ENCODE measurements at places on chromosomes 2 and 18.

GRCh38 chr18:8348051-8348720 is 261.1 kb upstream of the RAB12 start:
- no peak for DNase-seq

- no peak for DNase-seq
Measured at GRCh38 chr2:172580544-172580943, 24.7 kb downstream of the PDK1 start.

DNA sequence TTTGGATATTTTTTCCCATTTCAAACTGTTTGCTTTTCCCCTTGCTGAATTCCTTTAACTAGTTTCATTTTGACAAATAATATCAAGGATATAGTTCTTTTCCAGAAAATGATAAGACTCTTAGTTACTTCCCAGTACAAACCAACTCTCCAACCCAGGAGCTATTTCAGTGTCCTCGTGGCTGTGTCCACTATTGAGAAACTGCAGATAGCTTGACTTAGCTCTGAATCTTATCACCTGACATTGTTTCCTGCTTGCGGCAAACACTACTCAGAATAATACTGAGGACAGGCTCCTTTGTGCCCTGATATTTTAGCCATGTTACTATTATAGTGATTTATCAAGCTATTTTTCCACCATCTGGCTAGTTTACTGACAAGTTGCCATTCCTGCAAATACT is 74.6 kb downstream of the KLF7 start:
- DNase-seq: no peak

GRCh38 chr18:59576541-59577385 is 120.5 kb downstream of the CCBE1 start:
- DNase-seq: no peak

DNA sequence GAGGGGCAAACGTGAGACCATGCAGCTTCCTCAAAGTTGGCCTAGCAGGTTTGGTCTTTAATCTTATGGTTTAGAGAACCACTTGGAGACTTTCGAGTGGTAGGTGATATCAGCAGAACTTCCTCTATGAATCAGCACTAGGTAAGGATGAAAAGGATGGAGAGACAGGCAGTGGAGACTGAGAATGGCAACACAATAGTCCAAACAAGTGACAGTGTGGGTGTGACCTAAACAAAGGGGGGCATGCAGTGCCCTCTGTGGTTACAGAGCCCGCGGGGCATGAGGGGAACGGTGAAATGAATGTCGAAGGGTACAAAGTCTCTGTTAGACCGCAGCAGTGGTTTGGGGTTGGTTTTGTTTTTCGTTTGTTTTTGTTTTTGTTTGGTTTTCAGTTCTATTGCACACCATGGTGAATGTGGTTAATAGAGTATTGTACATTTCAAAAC is 143.9 kb downstream of the L3MBTL4 start:
- no peak for DNase-seq

- DNase-seq: no peak
Measured at GRCh38 chr2:95225658-95226057, 18.3 kb downstream of the ZNF892 start.

DNA sequence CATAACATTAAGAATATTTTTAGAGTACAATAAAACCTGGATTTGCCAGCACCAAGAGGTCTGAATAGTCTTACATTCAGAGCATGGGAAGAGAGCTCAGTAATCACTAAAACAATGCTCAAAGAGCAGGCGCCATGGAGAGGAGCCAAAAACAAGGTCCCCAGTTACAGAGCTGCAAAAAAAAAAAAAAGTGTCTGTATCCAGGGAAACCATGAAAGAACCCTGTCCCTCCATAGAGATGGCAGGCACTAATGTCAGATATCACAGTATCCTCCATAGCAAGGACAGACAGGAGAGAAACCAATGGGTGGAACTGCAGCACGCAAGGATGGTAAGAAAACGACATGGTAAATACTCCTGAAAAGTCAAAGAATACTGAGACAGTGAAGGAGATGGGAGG is 19.5 kb downstream of the FBXO15 start:
- no peak for DNase-seq

DNA sequence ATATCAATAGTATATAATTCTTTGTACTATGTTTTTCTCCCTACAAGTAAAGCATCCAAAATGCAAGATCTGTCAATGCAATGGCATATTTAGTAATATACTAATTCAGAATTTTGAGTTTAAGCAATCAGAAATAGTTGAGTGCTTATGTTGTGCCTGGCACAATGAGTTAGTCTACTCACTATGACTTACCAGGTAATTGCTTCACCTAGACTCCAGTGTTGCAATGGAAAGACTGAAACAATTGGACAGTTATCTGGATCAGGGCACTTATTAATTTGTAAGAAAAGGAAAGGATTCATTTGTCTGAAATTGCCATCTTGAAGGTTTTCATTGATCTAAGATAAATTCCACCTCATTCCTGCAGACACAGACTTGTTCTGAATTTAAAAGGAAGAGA is 97.6 kb upstream of the TCF4 start:
- no peak for DNase-seq

DNA sequence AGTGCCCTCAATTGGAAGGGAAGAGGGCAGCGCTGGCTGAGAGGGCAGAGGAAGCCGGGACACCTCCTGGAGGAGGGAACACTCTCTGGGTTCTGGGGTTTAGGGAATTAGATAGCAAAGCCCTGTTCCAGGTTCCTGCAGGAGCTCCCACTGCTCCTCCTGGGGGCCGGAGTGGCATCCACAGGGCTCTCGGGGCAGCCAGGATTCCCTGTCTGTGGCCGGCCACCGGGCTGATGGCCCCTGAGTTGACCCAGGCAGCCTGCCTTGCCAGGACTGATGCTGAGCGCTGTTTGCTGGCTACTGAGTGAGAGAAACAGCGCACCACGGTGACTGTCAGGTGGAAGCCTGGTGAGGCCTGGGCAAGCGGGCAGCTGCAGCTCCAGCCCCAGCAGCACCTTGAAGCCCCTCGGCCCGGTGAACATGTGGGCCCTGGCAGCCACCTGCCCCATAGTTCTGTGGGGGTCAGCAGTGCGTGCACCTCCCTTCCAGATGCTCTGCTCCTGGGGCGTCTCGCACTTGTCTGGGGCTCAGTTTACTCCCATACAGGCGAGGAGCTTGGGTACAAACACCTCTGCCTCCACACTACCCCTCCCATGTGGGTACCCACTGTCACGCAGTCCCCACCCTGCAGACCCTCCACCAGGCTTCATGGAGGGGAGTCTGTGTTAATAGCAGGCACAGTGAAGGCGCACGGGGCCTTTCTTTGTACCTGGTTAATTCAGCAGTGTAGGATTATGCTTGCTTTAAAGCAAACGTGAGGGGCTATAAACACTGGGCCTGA is 7.7 kb upstream of the ALLC start:
- DNase-seq: no peak

DNA sequence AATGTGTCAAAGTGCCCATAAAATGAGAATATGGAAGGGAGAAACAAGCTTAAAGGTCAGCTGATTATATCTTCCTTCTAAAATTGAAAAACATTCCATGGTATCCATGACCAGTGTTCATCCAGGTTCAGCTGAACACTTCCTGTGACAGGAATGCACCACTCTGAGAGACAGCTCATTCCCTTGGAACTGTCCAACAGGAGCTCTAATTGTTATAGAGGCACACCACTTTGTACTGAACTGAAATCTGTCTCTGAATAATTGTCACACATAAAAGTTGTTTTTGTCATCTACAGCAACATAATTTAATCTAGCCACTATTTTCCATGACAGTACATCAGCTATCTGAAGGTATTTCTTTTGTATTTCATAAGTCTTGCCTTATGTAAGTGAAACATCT is 195.9 kb upstream of the ZNF804A start:
- no peak for DNase-seq

DNA sequence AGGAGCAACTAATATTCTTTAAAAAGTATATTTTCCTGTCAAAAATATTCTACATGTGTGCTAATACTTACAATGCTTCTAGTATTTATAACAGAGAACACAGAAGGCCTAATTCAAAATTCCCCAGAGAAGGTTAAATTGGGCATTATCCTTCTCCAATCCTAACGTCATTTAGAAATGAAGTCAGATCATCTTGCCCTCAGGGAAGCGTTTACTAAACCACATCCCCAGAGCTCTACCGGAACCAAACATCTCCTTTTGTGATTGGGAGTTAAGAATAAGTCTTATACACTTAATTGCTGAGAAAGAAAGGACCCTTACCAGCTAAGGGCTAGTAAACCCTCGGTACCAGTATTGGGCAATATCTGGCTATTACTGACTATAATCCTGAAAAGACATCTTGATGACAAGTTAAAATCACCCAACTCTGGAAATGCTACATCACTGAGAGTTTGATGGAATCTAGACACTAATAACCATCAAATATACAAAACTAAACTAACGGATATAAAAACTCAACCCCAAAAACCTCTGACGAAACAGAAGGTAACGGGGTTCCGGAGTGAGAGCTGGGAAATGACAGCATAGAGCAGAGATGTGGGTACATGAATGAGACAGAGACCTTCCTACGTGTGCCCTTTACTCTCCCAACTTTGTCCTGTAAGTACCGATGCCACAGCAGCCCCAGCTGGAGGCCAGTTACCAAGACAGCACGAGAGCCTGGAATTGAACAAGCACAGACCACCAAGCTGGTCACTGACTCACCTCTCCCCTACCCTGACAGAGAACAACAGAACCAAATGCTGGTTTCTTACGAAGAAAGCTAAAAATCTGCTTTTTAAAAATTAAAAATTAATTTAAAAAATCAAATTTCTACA is 35.0 kb downstream of the WDSUB1 start:
- DNase-seq: no peak

DNA sequence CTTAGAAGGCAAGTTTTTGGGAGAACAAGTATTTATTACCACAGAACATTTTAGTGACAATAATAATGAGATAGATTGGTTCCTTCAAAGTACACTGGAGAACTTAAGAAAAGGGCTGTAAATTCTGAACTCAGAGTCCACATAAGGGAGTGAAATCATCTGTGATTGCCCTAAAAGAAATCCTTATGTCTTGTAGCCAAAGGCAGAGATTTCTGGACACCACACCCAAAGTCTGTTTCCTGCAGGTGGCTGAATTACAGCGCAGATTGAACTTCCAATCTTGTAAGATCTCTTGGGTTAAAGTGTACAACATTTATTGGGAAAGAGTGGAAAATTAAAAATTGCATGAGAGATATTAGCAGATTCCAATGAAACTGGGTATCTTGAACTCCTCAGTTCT is 143.8 kb downstream of the TAF4B start:
- DNase-seq: no peak

DNA sequence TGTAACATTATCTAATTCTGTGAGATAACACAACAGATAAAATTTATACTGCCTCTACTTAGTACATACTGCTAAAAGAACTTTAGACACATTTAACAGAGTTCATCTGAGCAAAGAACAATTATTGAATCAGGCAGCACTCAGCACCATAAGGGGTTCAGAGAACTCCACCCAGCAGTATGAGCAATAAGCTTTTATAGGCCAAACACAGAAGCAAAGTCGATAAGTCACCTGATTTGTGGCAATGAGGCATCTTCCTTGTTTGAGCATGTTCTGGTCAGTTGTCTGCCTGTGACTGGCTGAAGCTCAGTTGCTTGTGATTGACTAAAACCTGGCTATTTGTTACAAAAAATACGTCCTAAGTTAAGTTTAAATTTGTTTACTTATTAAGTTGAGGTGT is 746.1 kb upstream of the DDX18 start:
- DNase-seq: no peak

DNA sequence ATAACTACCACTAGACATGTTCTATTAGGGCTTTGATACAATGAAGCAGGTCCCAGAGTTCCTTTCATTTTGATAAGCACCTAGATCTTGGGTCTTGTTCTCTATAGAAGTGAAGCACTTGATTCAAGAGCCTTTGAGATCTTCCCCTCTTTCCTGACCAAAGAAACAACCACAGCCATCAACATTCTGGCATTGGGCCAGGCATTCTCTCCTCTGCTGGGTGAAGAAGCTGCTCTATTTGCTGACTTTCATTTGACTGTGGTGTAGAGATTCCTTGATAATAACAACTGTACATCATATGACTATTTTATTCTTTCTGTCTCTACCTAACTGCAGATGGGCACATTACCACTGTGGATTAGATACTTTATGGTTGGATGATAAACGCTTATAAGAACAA is 96.6 kb upstream of the LYPD1 start:
- no peak for DNase-seq
